Activated T-cell treated with anti-CD3 and anti-CD28 coated beads, Interleukin-2, amount 50 U/mL, for 24 hours (primary cell): ENCODE measurements at places on chromosomes 11 and 22.

DNA sequence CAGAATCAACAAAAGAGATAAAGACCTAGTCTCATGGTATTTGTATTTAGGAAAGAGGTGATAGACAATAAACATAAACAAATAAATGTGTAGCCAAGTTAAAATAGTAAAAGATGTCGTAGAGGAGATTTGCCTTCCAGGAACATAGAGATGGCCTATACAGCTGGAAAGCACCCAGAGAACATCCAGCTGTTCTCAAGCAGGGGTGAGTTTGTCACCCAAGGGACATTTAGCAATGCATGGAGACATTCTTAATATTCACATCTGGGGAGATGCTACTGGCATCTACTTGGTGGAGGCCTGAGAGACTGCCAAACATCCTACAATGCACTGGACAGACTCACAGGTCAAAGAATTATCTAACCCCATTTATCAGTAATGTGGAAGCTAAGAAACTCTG, 88.3 kb downstream of the C11orf87 start:
- no peak for DNase-seq

- no peak for DNase-seq
Observed at GRCh38 chr22:22882033-22882717, 5.4 kb upstream of the IGLL5 start.

GRCh38 chr11:6405052-6405667, 13.7 kb downstream of the APBB1 start:
- DNase-seq: no peak

GRCh38 chr11:9069256-9069655, 22.1 kb downstream of the SCUBE2 start:
- DNase-seq: no peak

GRCh38 chr11:114073828-114074381, 14.4 kb downstream of the ZBTB16 start:
- no peak for DNase-seq

DNA sequence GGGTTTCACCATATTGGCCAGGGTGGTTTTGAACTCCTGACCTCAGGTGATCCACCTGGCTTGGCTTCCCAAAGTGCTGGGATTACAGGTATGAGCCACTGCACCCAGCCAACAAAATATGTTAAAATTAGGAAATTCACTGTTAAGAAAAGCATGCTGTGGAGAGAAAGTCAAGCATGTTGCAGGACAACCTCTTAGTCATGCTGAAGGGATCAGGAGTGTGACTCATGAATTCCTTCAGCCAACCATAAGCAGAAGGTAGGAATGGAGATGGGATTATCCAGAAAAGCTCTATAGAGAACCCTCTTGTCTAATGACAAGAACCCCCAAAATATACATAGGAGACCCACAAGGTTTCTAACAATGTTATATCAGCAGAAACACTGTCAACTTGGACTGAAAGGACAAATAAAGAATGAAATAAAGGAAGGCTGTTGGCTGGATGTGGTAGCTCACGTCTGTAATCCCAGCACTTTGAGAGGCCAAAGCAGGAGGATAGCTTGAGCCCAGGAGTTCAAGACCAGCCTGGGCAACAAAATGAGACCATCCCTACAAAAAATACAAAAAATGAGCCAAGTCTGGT, 16.0 kb downstream of the MRTFA start:
- no peak for DNase-seq

DNA sequence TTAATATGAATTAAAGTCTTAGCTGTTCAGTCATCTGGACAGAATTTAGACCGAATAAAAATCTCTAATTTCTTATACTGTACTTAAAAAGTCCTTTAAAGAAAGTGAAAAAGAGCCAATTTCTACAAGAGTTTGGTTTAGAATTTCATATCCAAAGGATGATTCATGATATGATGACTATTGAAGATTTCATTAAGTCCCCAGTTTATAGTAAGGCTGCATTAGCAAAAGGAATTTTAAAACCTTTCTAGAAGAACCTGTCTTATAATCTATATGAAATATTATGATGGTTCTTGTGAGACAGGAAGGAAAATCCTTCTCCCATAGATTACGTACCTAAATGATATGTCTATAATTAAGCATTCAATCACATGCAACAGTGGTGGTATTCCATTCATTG, 34.8 kb downstream of the TSG101 start:
- DNase-seq: no peak

GRCh38 chr11:14969901-14970323, 2.2 kb downstream of the CALCA start:
- DNase-seq: peak; percentile 79

GRCh38 chr22:33569559-33569958, 350.7 kb downstream of the LARGE1 start:
- no peak for DNase-seq

- DNase-seq: no peak
Observed at GRCh38 chr11:130536106-130537040, 87.9 kb downstream of the ADAMTS15 start.

DNA sequence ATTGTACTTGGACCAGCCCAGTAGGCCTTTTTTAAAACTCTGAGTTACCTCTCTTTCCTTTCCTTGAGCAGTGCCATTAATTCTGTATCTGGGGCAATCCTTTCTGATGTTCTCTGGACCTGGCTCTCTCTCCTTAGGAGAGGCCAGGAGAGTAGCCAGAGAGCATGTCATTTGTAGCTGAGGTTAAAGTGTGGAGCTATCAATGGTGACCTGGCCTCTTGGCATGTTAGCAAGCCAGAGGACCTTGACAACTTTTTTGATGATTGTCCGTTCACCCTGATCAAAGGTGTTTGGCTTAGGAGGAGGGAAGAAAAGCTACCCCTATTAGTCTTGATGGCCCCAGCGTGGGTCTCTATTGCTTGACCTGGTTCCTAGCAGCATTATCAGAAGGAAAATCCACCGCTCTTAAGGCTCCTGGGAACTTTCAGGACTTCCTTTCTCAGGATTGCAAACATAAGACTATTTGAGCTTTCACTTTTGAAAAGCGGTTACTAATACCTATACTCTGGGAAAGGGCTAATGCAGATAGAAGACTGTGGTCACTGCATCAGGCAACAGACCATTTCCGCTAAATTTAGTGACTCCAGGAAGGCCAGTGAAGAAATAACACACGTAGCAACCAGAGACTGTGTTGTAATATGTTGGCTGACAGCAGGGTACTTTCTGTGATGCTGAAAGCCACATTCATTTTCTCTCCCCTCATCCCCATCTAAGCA, 18.2 kb downstream of the LIMK2 start:
- no peak for DNase-seq

- no peak for DNase-seq
Observed at GRCh38 chr11:63874511-63874910, 35.6 kb downstream of the MARK2 start.

- DNase-seq: no peak
Observed at GRCh38 chr11:84549217-84549616, 1077.9 kb downstream of the DLG2 start.

DNA sequence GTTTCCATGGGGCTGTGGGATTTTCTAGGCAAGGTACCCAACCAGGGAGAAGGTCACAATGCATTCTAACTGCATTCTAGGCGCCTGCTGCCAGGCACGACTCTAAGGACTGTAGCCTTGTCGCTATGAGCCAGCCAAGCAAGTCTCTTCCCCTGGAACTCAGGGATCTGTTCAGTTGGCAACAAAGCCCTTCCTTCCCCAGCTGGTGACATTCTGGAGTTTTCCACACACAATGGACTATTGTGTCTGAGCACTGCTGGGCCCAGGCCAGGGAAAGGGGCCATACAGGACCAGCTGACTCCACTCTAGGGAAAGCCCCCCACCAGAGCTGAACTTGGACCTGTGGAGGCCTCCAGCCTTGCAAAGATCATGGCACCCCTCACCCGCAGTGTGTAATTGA, 116.8 kb downstream of the RRAS2 start:
- no peak for DNase-seq

DNA sequence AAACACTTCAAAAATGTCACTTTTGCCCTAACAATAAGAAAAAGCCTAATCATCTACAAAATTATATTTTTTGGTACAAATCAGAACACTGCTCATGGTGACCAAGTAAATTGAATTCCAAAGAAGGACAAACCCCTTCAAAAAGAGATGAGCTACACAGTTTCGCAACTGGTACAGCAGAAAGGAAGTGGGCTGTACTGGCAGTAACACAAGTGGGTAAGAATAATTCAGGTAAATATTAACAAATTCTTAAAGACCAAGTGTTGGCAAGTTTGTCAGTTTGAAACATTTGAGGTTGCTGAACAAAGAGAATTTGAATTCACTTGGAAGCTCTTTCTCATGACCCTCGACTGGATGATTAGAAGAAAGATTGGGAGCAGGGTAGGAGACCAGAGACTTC, 35.5 kb downstream of the MSANTD4 start:
- DNase-seq: no peak

- DNase-seq: no peak
Observed at GRCh38 chr22:42976217-42976933, 38.6 kb downstream of the PACSIN2 start.

DNA sequence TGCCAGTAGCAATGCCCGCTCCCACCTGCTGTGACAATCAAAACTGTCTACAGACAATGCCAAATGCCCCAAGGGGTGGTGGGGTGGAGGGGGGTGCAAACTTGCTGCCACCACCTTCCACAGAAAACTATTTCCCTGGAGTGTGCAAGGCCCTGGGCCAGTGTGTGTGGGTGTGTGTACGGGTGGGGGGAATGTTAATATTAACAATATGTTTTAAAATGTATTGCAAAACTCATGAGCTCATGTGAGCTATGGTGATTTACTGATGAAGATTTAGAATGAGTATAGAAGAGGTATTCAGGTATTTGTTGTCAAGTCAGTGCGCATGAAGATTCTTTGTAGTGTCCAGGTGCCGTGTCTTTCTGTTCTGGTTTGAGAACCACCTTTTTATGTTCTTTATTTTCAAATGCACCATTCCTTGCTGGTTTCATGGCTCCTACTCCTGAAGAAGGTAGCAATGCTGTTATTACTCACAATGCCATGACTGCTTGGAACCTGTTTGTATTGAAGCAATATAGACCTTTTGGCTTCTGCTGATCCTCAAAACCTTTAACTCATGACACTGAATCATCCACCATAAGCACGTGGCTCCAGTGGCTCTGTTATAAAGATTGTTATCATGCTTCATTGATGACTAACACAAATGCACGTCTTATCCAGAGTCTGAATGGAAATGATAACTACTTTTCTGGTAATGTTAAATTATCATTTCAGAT, 29.9 kb upstream of the AQP11 start:
- no peak for DNase-seq

DNA sequence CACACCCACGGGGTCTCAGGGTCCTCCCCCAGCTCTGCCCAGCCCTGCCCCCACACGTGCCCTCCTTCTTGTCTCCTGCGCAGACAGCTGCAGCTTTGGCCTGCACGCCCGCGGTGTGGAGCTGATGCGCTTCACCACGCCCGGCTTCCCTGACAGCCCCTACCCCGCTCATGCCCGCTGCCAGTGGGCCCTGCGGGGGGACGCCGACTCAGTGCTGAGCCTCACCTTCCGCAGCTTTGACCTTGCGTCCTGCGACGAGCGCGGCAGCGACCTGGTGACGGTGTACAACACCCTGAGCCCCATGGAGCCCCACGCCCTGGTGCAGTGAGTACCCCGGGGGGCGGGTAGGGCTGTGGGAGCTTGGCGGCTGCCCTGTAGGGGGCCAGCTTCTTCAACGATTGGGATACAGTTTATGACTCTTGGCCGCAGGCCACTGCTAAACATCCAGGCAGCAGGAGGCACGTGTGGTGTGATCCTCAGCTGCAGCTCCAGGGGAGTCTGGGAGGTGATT, 30.8 kb downstream of the ST14 start:
- no peak for DNase-seq

DNA sequence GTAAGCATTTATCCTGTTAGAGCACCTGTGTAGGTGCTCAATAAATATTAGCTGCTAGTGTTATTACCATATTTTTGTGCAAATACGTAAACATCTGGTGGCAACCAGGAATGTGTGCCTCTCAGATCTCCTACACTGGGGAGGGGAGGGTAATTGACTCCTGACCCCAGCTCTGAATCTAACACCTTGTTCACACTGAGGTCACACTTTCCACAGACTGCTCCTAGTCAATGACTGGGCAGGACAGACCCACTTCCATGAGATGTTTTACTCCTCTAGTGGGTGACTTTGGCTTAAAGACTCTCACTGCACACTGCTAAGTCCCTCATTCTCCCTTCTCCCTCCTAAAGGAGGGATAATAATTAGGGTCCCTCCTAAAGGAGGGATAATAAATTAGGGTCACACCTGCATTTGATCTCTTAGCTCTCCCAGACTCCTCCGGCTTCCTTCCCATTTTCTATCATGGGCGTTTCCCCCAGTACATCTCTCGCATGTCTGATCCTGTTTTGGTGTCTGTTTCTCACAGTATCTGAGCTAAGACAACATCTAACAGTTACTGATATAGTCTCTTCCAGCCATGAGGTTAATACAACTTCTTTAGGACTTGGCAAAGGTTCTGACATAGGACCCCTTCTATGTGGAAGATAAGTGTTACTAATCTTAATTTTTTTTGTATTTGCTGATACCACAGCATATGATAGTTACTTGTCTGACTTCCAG, 8.0 kb downstream of the CSTPP1 start:
- no peak for DNase-seq

DNA sequence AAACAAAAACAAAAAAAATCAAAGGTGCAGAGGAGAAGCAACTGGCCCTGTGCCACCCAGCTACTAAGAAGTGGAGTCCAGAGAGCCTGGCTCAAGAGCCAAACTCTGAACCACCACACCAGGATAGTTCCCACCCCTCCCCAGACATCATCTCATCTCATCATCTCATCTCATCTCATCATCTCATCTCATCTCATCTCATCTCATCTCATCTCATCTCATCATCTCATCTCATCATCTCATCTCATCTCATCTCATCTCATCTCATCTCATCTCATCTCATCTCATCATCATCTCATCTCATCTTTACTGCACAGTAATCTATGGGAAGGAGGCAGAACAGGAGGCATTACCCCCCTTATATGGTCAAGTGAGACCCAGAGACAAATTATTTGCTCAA, 8.3 kb downstream of the CHRNA10 start:
- no peak for DNase-seq

DNA sequence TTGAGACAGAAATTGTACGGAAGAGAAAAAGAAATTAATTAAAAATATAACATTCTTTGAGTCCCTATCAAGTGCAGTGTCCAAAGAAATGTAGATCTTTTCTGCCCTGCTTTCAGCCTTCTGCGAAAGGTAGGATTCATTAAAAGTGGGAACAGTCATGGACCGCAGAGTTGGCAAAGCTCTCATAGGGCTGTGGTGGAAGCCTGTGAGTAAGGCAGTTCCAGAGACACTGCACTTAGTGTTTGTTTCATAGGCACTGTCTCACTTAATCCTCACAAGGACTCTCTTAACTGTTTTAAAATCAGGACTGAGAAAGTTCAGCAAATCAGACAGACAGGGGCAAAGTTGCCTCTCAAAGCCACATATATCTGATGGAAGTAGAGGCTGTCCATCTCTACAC, 5.5 kb downstream of the MRGPRX2 start:
- no peak for DNase-seq

GRCh38 chr11:104151404-104152204, 12.3 kb downstream of the PDGFD start:
- no peak for DNase-seq
